Right lung (tissue), 10 donors: ENCODE measurements at places on chromosomes 16 and 17. TPM values are rescaled to one million over a fixed set of nuclear protein-coding genes. Genes with fewer than 3 reads are reported as not detected.

The ADGRG1 gene
- polyA plus RNA-seq = 19.3 TPM

GRCh38 chr17:58703137-58703915, 10.9 kb downstream of the RAD51C start:
- DNase-seq = no peak

DNA sequence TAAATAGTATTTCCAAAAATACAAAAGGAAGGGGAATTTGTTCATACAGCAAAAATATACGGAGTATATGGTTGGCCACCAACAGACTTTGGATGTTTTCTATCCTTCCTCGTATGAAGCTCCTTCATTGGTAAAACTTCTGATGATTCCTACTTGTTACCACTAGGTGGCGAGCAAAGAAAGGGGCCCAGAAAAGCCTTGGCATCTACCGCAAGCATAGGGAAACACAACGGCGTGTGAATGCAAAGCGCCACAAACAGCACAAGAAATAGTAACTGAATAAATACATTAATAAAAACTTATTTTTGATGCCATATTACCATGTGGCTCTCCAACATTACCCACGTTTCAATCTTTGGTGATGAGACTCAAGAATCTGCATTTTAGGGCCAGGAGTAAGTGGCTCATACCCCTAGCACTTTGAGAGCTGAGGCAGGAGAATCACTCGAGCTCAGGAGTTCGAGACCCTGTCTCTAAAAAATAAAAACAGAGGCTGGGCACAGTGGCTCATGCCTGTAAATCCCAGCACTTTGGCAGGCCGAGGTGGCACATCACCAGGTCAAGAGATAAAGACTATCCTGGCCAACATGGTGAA, 34.5 kb downstream of the YWHAE start:
- DNase-seq = peak; percentile 68

- DNase-seq = no peak
Observed at GRCh38 chr16:85202051-85202601, 89.9 kb upstream of the CIBAR2 start.
